ENCODE measurements at places on chromosomes 3 and 15. TPM values are rescaled to one million over a fixed set of nuclear protein-coding genes. Genes with fewer than 3 reads are reported as not detected.
A peak's percentile ranks its signal among the peaks of the same experiment; 100 is the strongest.

DNA sequence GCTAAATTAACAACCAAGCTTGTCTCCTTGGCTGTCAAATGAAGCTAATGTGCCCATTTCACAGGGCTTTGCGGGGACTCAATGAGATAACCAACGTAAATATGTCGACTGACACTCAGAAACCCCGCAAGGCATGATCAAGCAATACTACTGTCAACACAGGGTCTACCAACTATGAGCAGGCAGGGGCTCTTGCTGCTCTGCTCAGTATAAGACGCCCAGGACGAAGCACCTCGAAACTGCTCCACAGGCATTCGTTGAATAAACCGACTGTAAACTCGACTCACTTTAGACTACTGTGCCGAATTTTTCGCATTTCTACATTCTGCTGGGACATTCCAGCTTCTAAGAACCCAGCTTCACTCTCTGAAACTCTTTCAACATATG, 55.0 kb downstream of the FEZF2 start:
- H3K4me3 ChIP-seq: peak overlapping the region; percentile 98
- H3K4me1 ChIP-seq: peaks cover 21% of the 10 kb centered on the region
- H3K27me3 ChIP-seq: no peaks in the 10 kb centered on the region

DNA sequence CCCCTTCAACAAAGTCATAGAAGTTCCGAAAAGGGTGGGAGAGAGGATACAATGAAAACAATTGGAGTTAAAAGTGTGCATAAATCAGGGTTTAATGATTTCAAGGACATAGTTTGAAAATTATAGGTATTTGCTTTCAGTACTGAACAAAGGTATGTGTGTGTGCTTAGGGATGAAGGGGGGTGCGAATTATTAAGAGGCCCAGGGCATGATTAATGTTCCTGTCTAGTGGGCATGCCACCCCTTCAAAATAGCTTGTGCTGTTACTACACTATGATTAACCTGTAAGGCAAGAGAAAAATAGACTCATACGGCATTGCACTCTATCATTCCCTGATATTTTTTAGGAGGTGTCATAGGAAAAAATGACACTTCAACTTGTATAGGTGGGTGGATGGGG, 731.6 kb downstream of the NAALADL2 start:
- H3K4me1 ChIP-seq: no peaks in the 10 kb centered on the region
- no peak overlapping the region for H3K4me3 ChIP-seq
- H3K27me3 ChIP-seq: no peaks in the 10 kb centered on the region
- no peaks in the 10 kb centered on the region for H3K36me3 ChIP-seq
- H3K27ac ChIP-seq: no peak overlapping the region
- no peak for DNase-seq

Gene RTP3
- not detected for total RNA-seq

Gene HIGD2B
- not detected for total RNA-seq

GRCh38 chr3:64179249-64179648, 46.0 kb downstream of the PRICKLE2 start:
- H3K27me3 ChIP-seq: no peaks in the 10 kb centered on the region
- peaks cover 52% of the 10 kb centered on the region for H3K4me1 ChIP-seq
- H3K36me3 ChIP-seq: peaks cover 8% of the 10 kb centered on the region

Gene MME
- total RNA-seq: 1.7 TPM

- no peak for DNase-seq
- no peaks in the 10 kb centered on the region for H3K36me3 ChIP-seq
- no peak overlapping the region for H3K4me3 ChIP-seq
- H3K27ac ChIP-seq: no peak overlapping the region
- no peaks in the 10 kb centered on the region for H3K4me1 ChIP-seq
- H3K27me3 ChIP-seq: no peaks in the 10 kb centered on the region
Measured at GRCh38 chr3:96039632-96040031, 774.8 kb upstream of the EPHA6 start.

GRCh38 chr15:83854321-83854720, 200.4 kb downstream of the ADAMTSL3 start:
- H3K27ac ChIP-seq: no peak overlapping the region
- DNase-seq: no peak
- no peaks in the 10 kb centered on the region for H3K27me3 ChIP-seq
- H3K4me3 ChIP-seq: no peak overlapping the region
- no peaks in the 10 kb centered on the region for H3K36me3 ChIP-seq

Gene TRIM59
- total RNA-seq: 25.5 TPM

Gene PARP15
- not detected for total RNA-seq

DNA sequence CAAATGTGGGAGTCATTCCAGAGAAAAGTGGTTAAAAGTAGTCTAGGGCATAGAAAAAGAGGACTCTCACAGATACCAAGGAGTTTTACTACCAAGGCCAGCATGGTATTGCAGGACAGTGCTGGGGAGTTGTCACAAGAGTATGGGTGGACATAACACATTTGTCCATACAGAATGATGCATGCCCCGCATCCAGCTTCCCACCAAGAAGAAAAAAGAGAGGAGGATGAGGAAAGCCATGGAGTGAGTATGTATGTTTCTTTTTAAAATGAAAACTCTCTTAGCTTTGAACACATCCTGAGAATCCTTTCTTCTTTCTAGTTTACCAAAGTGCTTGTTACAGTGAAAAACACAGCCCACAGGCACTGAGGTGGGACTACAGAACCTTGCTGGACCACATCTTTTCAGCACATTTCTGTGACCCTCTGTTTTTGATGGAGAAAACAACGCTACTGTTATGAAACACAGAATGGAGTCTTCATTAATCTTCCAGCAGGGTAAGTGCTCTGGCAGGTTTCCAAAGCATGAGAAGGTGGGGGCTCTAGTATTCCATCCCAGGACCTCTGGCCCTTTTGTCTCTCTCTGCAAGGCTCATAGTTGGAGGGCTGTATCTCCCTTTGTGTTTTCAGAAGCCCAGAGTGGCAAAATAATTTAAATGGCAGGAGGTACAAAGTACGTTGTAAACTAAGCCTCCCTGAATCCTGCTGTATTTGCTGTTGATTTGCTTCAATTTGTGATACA, 12.7 kb downstream of the NR2E3 start:
- peaks cover 45% of the 10 kb centered on the region for H3K36me3 ChIP-seq
- H3K4me3 ChIP-seq: no peak overlapping the region
- no peak for DNase-seq

Gene GOLGA8G
- total RNA-seq: not detected

Gene SYNM
- total RNA-seq: 22.1 TPM

- H3K27ac ChIP-seq: no peak overlapping the region
- H3K4me3 ChIP-seq: no peak overlapping the region
- H3K4me1 ChIP-seq: peaks cover 46% of the 10 kb centered on the region
- H3K27me3 ChIP-seq: no peaks in the 10 kb centered on the region
- H3K36me3 ChIP-seq: peaks cover 1% of the 10 kb centered on the region
Measured at GRCh38 chr3:184655597-184655996, 56.3 kb downstream of the MAGEF1 start.

DNA sequence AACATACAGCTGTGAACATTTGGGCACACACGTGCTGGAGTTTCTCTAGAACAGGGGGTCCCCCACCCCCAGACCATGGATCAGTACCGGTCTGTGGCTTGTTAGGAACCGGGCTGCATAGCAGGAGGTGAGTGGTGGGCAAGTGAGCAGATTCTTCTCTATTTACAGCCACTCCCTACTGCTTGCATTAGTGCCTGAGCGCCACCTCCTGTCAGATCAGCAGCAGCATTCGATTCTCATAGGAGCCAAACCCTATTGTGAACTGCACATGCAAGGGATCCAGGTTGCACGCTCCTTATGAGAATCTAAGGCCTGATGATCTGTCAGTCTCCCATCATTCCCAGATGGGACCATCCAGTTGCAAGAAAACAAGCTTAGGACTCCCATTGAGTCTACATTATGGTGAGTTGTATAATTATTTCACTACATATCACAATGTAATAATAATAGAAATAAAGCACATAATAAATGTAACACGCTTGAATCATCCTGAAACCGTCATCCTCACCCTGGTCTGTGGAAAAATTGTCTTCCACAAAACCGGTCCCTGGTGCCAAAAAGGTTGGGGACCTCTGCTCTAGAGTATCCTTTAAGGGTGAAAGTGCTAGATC, 25.8 kb downstream of the CHRM5 start:
- no peak overlapping the region for H3K27ac ChIP-seq
- H3K4me3 ChIP-seq: no peak overlapping the region
- no peak for DNase-seq
- H3K36me3 ChIP-seq: no peaks in the 10 kb centered on the region
- peaks cover 3% of the 10 kb centered on the region for H3K4me1 ChIP-seq

GRCh38 chr15:100758555-100758954, 121.1 kb upstream of the ALDH1A3 start:
- H3K4me3 ChIP-seq: no peak overlapping the region
- DNase-seq: no peak
- H3K27ac ChIP-seq: no peak overlapping the region
- peaks cover 10% of the 10 kb centered on the region for H3K27me3 ChIP-seq

Gene MESP2
- 0.36 TPM for total RNA-seq

Gene COL8A1
- total RNA-seq: 3,570 TPM

Gene ATP10A
- total RNA-seq: 163 TPM

Gene HAUS2
- 18.5 TPM for total RNA-seq

DNA sequence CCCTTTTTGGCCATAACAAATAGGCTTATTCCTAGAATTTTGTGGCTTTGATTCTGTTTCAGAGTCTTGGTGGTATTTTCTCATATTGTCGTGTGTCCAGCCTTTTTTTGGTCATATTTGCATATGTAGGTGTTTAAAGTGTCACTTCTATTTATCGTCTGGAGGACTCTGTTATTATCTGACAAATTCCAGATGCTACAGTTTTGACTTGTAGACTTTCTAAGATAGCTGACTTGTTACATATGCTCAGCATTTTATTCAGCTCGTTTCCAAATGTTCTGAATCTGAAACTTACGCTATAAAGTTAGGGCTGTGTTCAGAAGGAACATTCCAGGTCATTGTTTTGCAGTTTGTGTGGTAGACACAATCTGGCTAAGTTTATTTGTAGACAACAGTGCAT, 1.9 kb downstream of the PPP4R2 start:
- no peak for DNase-seq
- peak overlapping the region; percentile 77 for H3K4me3 ChIP-seq
- peaks cover 48% of the 10 kb centered on the region for H3K4me1 ChIP-seq
- peak overlapping the region; percentile 76 for H3K27ac ChIP-seq

All from chondrocyte (in vitro differentiated cells).